CD4-positive, alpha-beta T cell treated with Interleukin-10 for 1 hour (primary cell): ENCODE measurements at places on chromosomes 12 and 14.

DNA sequence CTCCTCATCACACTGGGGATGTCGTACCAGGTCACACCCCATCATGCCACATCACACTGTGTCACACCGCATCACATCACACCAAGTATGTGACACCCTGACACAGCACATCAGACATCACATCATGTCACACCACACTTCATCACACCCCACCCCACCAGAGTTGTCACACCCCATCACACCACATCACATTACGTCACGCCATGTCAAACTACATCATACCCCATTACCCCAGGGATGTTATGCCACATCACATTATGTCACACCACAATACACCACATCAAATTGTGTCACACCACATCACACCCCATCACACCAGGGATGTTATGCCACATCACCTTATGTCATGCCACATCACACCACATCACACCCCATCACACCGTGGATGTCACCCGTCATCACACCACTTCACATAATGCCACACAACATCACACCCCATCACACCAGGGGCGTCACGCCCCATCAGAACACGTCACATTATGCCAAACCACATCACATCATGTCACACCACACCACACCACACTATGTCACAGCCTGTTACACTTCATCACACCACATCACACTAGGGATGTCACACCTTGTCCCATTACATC, 133.6 kb downstream of the TMEM121 start:
- no peak for DNase-seq

GRCh38 chr14:32450919-32451675, 122.0 kb downstream of the AKAP6 start:
- no peak for DNase-seq

GRCh38 chr12:90253674-90254181, 545.1 kb upstream of the ATP2B1 start:
- DNase-seq: peak; percentile 50

DNA sequence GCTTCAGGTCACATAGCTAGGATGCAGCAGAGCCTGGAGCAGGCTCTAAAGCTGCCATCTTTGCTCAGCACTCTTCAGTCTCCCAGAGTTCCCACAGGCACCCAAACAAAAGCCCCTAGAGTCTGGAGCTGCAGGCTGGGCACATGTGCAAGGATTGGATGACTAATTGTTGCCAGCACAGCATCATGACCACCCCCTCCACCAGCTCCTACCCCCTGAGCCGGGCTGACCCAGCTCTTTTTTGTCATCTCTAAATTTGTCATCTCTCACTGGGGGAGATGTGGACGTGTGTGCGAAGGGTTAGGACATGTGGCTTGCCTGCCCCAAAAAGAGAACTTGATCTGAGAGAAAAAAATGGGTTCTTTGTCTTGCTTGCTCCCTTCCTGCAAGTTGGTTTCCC, 4.3 kb upstream of the MMP19 start:
- no peak for DNase-seq

DNA sequence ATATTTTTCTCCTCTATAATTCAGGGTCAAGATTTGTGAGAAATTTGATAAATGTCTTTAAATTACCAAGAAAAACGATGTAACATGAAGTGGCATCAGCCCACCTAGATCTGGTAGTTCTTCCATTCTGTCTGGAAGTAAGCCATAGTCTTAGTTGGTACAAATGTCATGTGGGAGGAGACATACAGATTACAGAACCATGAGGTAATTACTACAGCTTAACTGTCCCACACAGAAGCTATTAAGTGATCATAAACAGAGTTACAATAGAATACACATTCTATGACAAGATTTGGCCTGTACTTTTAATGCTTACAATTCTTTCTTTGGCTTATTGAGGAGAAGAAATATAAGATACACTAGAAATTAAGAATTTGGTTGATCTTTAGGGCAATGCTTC, 13.7 kb upstream of the SIX1 start:
- DNase-seq: no peak

- DNase-seq: no peak
These were observed 392.3 kb downstream of the TMEM121 start for GRCh38 chr14:105918496-105919262.

GRCh38 chr12:63876980-63877379, 32.5 kb downstream of the SRGAP1 start:
- no peak for DNase-seq

- no peak for DNase-seq
These were observed 105.7 kb upstream of the C14orf180 start for GRCh38 chr14:104473649-104474494.

- DNase-seq: no peak
These were observed 54.7 kb downstream of the VRK1 start for GRCh38 chr14:96851694-96852381.

- DNase-seq: no peak
These were observed 71.2 kb upstream of the ESRRB start for GRCh38 chr14:76304536-76305267.

DNA sequence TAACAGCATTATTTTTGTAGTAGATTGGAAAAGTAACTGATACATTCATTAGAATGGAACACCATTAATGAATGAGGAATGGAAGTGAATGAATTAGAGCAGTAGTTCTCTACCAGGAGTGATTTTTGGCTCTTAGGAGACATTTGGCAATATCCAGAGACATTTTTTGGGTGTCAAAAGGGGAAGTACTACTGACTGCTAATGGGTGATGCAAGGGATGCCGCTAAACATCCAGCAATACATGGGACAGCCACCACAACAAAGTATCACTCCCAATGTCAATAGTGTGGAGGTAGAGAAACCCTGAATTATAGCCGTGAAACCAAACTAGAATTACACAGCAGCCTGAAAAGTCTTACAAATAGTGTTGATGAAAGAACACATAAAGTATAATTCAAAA, 1.5 kb downstream of the CHURC1 start:
- DNase-seq: no peak

- no peak for DNase-seq
These were observed 57.2 kb upstream of the VPS33A start for GRCh38 chr12:122323311-122324019.

- no peak for DNase-seq
These were observed 17.8 kb upstream of the PAPOLA start for GRCh38 chr14:96484399-96484798.

- no peak for DNase-seq
These were observed 867.5 kb upstream of the TMEM132C start for GRCh38 chr12:127399451-127399850.

GRCh38 chr14:32354716-32355115, 25.6 kb downstream of the AKAP6 start:
- no peak for DNase-seq

GRCh38 chr14:61462566-61463193, 141.3 kb downstream of the PRKCH start:
- no peak for DNase-seq

DNA sequence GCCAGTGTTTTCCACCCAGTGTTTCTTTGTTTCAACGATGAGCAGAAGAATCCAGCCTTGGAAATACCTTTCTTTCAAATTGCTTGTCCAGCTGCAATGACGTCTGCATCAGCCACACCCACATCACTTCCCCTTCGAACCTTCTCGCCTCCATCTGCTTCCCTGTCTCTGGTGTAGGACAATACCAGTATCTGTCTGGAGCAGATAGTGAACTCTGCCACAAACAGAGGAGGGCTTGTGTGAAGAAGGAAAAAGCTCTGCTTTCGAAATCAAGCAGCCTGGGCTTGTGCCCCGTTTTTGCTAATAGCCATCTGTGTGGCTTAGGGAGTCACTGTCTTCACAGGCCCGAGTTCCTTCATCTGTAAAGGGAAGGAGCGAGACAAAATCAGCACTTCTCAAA, 415.4 kb downstream of the ZFP36L1 start:
- peak; percentile 38 for DNase-seq

DNA sequence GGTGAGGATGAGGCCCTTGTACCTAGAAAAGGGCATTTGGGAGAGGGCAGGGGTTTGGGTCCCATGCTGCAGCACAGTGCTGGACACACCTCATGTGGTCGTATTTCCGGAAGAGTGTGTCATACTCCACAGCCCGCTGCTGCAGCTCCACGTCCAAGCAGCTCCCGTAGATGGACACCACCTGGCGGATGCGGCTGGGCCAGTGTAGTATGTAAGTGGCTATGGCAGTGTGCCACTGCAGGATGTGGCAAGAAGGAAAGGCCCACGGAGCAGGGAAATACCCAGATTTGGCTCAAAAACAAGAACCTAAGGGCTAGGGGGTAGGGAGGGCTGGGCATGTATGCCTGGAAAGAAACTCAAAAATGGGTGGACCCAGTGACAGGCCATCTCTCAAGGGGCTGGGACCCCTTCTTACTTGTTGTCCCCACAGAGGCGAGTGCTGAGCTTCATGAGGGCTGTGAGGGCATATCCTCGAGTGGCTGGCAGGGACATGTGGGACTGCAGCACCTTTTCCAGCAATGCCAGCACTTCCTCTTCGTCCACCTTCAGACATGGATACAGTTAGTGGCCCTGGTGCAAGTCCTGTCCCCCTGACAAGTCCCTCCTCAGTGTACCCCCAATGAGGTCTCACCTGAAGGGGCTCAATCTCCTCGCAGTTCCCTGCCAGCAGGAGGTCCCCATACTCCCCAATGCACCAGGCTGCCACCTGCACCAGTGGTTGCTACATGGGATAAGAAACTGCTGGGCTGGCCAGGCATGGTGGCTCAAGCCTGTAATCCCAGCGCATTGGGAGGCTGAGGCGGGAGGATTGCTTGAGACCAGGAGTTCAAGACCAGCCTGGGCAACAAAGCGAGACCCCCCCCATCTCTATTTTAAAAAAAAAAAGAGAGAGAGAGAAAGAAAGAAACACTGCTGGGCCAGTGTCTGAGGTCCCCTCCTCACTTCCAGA, 5.4 kb downstream of the AP1G2 start:
- no peak for DNase-seq
